ENCODE measurements at places on chromosomes 5 and 9. TPM values are rescaled to one million over a fixed set of nuclear protein-coding genes. Genes with fewer than 3 reads are reported as not detected.

The IL7R gene
- total RNA-seq: not detected

The PKN3 gene
- 23.8 TPM for total RNA-seq

The CENPK gene
- 41.6 TPM for total RNA-seq

The ARL14EPL gene
- not detected for total RNA-seq

The SERINC5 gene
- total RNA-seq: 54.7 TPM

The NDUFA8 gene
- 60.7 TPM for total RNA-seq

The THBS4 gene
- 18.6 TPM for total RNA-seq

The FAM170A gene
- not detected for total RNA-seq

The ANKRD31 gene
- 0.13 TPM for total RNA-seq

The WNK2 gene
- total RNA-seq: 69.4 TPM

The RNF180 gene
- 2.5 TPM for total RNA-seq

The MRPS27 gene
- total RNA-seq: 78.1 TPM

The PPP1R26 gene
- 38.0 TPM for total RNA-seq

The GLRA1 gene
- not detected for total RNA-seq

The COL5A1 gene
- total RNA-seq: 9.5 TPM

The PCDHA9 gene
- total RNA-seq: 0.46 TPM

The SPINK7 gene
- not detected for total RNA-seq

The SPATA31E1 gene
- 0.09 TPM for total RNA-seq

The COL27A1 gene
- total RNA-seq: 17.5 TPM

All from H9 (cell line).